ENCODE measurements at places on chromosomes 6 and 20.

DNA sequence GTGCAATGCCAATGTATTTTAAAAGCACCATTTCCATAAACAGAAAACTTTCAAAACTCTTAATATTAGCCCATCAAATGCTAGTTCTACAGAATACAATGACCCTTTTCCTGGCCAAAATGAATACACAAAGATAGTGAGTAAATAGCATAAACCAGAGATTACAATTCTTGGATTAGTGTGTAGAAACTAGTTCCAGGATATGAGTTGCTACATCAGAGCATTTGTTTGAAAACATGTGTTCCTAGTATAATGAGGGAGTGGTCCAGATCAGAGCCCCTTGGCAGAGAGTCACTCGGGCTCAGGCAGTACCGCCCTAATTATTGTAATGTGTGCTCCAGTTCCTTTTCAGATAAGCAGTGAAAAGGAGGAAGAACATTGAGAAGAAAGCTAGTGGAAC, 63.7 kb upstream of the COL21A1 start:
- H3K27ac ChIP-seq = no peak overlapping the region
- H3K4me3 ChIP-seq = no peak overlapping the region

DNA sequence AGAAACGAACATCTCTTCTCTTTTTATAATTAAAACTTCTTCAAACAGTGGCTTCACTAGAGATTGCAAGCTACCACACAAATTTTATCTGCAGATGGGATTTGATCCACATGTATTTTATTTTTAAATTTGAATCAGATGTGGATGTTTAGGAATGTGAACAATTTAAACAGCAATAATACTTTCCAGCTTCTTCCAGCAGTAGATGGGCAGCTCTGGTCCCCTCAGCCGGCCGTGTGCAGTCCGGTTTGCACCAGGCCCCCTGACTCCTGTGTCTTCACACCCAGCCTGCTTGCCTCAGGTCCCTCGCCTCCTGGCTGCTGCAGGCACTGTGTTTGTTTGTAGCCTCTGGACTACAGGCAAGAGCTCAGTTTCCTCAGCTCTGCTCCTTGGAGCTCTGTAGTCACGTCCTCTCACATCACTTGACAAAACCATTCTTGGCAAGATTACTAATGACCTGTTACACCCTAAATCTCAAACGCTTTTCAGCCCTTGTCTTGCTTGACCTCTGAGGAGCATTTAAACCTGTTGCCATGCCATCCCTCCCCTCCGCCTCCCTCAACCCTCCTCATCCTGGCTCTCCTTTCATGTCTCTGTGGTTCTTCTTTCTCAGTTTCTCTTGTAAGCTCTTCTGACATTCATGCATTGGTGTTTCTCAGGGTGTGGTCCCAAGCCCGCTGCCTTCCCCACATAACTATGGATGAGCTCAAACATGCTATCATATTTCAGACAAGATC, 13.2 kb upstream of the ZBTB24 start:
- H3K36me3 ChIP-seq = no peaks in the 10 kb centered on the region
- DNase-seq = no peak
- H3K4me3 ChIP-seq = no peak overlapping the region
- H3K4me1 ChIP-seq = peaks cover 9% of the 10 kb centered on the region
- no peak overlapping the region for H3K27ac ChIP-seq
- no peaks in the 10 kb centered on the region for H3K27me3 ChIP-seq

DNA sequence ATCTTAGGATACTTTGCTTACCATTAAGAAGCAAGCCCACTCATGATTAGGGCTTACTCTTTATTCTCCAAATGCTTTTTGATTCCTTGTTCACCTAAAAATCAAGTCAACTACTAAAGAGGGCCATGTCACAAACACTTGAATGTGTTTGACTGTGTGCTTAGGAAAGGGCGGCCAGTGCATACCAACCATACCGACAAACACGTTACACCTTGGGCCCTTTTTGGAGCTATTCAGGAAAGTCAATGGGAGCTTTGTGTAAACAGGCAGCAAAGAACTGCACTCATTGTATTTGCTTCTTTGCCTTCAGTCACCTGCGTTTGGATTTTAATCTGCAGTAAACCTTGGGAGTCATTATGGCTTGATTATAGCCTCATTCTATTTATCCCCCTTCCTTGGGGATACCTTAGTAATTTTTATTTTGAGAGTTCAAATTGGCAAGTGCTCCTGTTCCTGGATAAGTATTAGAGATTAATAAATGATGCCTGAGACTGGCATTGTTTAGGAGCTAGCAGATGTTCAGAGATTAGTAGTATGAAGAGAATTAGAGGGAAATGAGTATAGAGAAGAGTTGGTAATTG, 102.6 kb upstream of the HDGFL1 start:
- H3K27me3 ChIP-seq = no peaks in the 10 kb centered on the region
- H3K4me1 ChIP-seq = peaks cover 26% of the 10 kb centered on the region
- H3K4me3 ChIP-seq = no peak overlapping the region
- H3K27ac ChIP-seq = no peak overlapping the region

GRCh38 chr6:8225113-8225512, 122.8 kb upstream of the EEF1E1 start:
- no peak overlapping the region for H3K27ac ChIP-seq
- H3K4me3 ChIP-seq = no peak overlapping the region
- H3K4me1 ChIP-seq = no peaks in the 10 kb centered on the region
- H3K36me3 ChIP-seq = no peaks in the 10 kb centered on the region
- DNase-seq = peak; percentile 57
- peaks cover 36% of the 10 kb centered on the region for H3K27me3 ChIP-seq

DNA sequence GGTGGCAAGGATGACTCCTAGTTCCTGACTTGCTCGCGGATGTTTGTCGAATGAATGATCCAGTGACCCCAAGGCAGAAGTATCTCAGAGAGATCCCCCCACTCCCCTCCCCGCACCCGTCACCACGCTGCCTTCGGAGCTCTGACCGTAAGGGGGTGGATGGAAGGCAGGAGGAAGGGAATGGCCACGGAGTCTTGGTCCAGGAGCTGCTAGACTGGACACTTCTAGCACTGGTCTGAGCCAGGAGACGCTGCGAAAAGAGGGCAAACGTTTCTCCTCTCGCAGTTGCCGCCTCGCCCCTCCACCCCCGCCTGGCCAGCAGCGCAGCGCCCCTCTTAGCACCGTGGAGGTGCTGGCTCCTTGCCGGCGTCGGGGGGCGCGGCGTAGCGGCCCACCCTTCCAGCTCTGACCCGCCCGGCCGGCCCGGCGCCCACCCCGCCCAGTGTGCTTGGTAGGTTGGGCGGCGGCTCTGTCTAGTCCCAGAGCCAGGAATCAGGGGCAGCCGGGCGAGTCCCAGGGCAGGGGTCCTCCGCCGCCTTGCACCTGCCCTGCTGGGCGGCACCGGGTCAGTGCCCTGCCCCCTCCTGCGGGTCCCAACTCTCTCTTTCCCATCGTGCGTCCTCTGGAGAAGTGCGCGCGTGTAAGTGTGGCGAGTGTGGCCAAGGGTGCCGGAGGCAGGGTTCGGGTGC, 2.4 kb upstream of the DBNDD2 start:
- peaks cover 14% of the 10 kb centered on the region for H3K4me1 ChIP-seq
- peak overlapping the region; percentile 30 for H3K27ac ChIP-seq
- H3K36me3 ChIP-seq = peaks cover 6% of the 10 kb centered on the region
- peak; percentile 71 for DNase-seq

DNA sequence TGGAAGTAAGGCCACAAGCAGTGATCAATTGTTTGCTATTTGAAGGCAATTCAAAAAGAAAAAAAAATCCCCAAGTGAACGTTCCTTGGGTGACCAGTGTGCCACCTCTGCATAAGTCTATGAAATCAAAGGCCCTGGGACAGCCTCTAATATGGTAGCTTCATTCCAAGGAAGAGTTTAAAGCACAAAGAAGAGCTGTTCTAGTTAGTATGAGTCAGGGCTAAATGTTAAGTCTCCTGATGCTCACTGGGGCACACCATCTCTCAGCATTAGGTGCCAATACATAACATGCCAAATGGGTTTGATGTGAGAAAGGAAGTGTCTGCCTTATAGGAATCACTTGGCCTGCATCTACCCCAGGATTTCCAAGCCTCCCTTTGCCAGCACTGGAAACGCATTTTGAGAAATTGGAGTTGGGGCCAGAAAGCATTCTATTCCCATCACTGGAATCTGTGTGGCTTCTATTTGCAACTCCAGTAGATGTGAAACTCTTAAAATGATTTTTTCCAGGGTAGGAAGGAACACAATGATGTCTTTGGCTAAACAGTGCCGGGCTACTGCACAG, 13.0 kb downstream of the UNC5CL start:
- H3K27ac ChIP-seq = no peak overlapping the region
- DNase-seq = no peak
- H3K36me3 ChIP-seq = no peaks in the 10 kb centered on the region
- H3K4me1 ChIP-seq = peaks cover 47% of the 10 kb centered on the region
- no peak overlapping the region for H3K4me3 ChIP-seq
- H3K27me3 ChIP-seq = no peaks in the 10 kb centered on the region

GRCh38 chr6:41638002-41638934, at the start of gene MDFI:
MDFI (plus strand) TSS chr6:41638468; CDS start chr6:41638750, 282 bp downstream.
- no peaks in the 10 kb centered on the region for H3K27me3 ChIP-seq
- H3K4me1 ChIP-seq = peaks cover 7% of the 10 kb centered on the region
- DNase-seq = no peak

DNA sequence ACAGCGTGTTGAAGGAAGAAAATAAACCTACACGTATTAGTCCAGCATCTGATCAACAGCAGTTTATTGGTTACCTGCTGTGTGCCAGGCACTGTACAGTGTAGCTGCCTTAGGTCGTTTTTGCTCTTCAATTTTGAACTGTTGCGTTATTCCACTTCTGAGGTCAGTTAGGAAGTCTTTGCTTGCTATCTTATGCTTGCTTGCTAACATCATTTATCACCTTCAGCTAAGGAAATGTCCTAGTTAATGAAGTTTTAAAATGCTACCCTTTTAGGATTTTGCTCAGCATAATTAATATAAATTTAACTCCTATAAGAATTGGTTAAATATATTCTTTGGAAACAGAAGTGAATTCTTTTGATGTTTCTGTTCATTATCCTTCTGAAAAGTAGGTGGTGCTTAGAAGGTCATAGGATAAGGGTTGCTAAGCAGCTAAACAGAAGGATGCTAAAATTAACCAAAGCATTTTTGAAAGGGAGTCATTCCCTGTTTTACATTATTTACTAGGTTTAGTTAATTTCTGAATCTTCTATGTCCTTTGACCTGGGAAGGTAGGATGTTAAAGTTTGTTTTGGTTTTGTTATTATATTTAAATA, 3.4 kb downstream of the RREB1 start:
- peaks cover 6% of the 10 kb centered on the region for H3K36me3 ChIP-seq
- no peak overlapping the region for H3K27ac ChIP-seq
- H3K4me3 ChIP-seq = peak overlapping the region; percentile 97
- H3K27me3 ChIP-seq = no peaks in the 10 kb centered on the region
- peaks cover 43% of the 10 kb centered on the region for H3K4me1 ChIP-seq

DNA sequence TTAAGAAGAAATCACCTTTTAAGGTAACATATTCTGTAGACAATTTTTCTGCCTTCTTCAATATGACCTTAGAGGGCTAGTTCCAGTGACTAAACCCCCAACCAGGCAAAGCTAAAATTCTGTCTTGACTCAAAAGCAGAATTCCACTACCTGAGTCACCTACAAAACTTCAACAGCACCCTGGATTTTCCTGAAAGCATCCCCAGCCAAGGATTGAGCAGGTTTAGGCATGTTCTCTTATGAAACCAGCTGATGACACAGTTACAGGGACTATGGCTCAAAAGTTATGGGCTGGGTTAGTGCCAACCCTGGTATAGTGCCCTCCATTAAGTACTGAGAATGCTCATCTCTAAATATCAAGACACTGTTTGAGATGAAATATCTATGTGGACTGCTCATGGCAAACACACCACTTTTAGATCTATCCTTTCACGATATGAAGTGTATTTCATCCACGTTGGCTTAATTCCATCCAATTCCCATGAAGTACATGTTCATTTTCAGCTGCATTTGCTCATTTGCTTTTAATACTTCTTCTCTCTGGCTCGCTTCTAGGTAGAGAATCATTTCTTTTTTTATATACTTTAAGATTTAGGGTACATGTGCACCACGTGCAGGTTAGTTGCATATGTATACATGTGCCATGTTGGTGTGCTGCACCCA, 53.6 kb upstream of the TNFAIP3 start:
- no peak overlapping the region for H3K27ac ChIP-seq
- DNase-seq = peak; percentile 43
- no peaks in the 10 kb centered on the region for H3K36me3 ChIP-seq
- H3K27me3 ChIP-seq = no peaks in the 10 kb centered on the region
- no peak overlapping the region for H3K4me3 ChIP-seq
- peaks cover 21% of the 10 kb centered on the region for H3K4me1 ChIP-seq

DNA sequence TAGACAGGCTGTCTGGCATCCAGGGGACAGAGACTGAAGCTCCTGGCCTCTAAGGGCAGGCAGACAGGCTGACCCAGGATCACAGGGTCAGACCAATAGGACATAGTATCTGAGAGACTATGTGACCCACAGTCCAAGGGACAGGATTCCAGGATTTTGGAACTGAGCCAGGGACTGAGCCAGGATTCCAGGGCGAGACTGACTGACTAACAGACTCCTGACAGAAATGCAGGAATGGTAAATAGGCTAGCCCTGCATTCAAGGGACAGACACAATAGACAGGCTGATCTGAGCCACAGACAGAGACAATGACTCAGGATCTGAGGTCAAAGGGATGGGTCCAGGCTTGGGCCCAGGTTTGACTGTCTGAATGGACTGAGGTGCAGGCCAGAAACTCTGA, 19.8 kb downstream of the XKR7 start:
- peak; percentile 50 for DNase-seq
- no peaks in the 10 kb centered on the region for H3K36me3 ChIP-seq
- H3K4me1 ChIP-seq = no peaks in the 10 kb centered on the region
- no peak overlapping the region for H3K27ac ChIP-seq
- peaks cover 4% of the 10 kb centered on the region for H3K27me3 ChIP-seq

- DNase-seq = peak; percentile 53
- no peaks in the 10 kb centered on the region for H3K27me3 ChIP-seq
- H3K4me3 ChIP-seq = no peak overlapping the region
These were observed 21.9 kb upstream of the CNKSR3 start for GRCh38 chr6:154532426-154532825.

- no peak for DNase-seq
- peaks cover 84% of the 10 kb centered on the region for H3K4me1 ChIP-seq
- no peaks in the 10 kb centered on the region for H3K36me3 ChIP-seq
These were observed 72.3 kb downstream of the MRPL14 start for GRCh38 chr6:44054721-44055559.
